Cerebellum (tissue), 4 donors: ENCODE measurements at places on chromosomes 7 and 10. TPM values are rescaled to one million over a fixed set of nuclear protein-coding genes. Genes with fewer than 3 reads are reported as not detected.

The LRRN3 gene
- total RNA-seq = 108 TPM

The MSMB gene
- not detected for total RNA-seq

The TCF7L2 gene
- 6.5 TPM for total RNA-seq

The CCL26 gene
- not detected for total RNA-seq

The CLDN3 gene
- 0.36 TPM for total RNA-seq

The BMPR1A gene
- total RNA-seq = 51.8 TPM

- DNase-seq = no peak
Measured at GRCh38 chr7:77831481-77831880, 32.9 kb downstream of the PHTF2 start.

GRCh38 chr7:107230334-107230733 lies 61.5 kb downstream of the HBP1 start:
- DNase-seq = no peak

- DNase-seq = no peak
Measured at GRCh38 chr10:123904834-123905409, 13.3 kb upstream of the CPXM2 start.

DNA sequence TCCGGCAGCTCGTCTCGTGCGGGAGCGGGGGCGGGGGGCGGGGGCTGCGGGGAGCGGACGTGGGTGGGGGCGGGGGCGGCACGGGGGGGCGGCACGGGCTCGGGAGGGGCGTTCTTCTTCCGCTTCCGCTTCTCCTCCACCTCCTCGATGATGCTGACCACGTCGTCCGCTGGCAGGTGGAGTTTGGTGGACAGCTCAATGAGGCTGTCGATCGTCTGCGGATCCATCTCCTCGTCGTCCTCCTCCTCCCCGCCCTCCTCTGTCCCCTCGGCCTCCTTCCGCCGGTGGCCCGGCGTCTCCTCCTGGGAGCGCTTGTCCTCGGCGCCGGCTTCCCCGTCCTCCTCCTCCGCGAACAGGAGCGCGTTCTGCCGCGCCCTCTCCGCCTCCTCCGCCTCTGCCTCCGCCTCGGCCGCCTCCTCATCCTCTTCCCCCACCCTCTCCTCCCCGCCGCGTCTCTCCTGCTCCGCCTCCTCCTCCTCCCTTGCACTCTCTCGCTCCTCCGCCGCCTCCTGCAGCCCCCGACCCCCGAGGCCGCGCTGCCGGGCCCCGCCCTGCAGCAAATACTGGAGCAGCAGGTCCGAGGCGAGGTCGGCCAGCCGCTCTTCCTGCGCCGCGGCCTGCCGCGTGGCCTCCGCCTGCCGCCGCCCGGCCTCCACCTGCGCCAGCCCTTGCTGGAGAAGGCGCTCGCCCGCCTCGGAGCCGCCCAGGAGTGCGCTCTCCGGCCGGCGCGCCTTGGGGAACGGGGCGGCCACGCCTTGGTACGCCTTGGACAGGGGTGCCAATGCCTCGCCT lies 1.9 kb downstream of the VGF start:
- DNase-seq = peak; percentile 73

- DNase-seq = no peak
Measured at GRCh38 chr10:132291826-132292225, 15.9 kb downstream of the STK32C start.

- no peak for DNase-seq
Measured at GRCh38 chr10:46311501-46311951, 24.7 kb downstream of the ANTXRL start.

DNA sequence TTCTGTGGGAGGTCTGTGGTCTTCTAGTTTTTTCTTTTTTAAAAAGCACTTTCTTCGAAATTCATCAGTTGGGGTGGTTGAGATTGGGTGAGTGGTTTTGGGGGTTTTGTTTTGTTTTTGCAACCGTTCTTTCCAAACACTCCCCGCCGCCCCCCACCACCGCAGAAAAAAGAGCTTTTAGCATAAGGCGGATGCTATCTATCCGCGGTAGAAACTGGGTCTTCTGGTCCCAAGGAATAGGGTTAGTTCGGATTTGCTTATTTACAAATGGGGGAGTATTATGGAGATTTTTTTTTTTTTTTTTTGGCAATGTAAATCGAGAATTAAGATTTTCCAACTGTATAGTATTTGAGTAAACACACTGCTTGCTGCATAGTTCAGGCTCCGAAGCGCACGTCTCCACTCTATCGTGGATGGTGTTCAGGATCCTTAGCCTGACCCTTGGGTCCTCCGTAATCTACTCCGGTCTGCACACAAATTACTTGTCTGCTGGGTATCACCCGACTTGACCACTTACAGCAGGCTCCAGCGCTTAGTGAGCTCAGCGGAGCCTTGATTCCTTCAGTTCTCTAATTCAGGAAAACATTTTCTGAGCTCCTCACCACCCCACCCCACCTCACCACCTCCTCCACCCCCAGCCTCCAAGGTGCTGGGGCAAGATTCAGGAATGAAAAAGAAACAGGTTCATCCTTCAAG lies 757 bp upstream of the NRCAM start:
- DNase-seq = no peak

DNA sequence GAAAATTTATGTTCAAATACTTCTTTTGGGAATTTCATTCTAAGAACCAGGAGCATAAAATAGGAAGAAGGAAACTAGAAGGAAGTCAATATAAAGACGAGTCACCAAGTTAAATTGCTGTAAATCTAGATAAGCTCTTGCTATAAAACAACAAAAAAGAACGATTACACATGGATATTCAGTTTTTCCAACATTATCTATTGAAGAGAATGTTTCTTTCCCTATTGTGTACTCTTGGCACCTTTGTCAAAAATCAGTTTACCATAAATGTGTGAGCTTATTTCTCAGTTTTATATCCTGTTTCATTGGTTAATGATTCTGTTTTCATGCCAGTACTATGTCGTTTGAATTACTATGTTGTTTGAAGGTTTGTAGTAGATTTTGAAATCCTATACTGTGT lies 536.3 kb upstream of the MKI67 start:
- DNase-seq = no peak

DNA sequence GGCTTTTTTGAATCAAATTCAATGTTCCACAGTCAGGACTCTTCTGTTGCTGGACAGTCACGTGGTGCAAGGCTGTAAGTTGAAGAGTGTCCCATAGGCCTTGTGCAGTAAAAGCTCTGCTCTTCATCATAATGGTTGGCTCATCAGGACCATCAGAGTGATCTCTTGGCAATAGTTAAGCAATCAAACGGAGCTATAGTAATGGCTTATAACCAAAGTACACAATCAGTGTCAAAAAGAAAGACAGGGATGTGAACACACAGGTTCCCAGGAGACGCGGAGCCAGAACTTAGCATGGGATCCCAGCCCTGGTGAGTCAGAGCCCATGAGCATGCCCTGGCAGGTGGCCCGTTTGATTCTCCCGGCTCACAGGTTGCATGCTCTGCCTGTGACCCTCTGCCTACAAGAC lies 10.8 kb upstream of the GPNMB start:
- no peak for DNase-seq

GRCh38 chr7:10707519-10707918 lies 266.2 kb upstream of the PHF14 start:
- DNase-seq = peak; percentile 29

DNA sequence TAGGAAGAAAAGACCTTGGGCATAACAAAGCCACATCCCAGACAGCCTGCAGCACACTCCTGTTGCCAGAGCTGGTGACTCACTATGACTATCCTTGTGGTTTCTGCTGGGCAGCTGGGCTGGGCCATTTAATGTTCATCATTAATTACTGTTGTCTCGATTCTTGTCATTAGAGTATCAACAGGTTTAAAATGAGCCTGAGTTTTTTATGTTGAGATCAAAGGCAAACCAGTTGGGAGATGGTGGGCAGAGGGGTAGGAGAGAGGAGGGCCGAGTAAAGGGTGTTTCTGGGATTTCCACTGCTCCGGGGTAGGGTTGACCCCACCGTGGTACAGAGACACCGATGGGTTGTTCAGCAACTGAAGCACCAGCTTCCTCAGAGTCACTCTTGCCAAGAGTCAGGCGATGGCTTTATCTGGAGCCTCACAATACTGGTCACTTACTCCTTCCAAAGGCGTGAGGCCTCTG lies 128.7 kb upstream of the LYZL1 start:
- DNase-seq = no peak

DNA sequence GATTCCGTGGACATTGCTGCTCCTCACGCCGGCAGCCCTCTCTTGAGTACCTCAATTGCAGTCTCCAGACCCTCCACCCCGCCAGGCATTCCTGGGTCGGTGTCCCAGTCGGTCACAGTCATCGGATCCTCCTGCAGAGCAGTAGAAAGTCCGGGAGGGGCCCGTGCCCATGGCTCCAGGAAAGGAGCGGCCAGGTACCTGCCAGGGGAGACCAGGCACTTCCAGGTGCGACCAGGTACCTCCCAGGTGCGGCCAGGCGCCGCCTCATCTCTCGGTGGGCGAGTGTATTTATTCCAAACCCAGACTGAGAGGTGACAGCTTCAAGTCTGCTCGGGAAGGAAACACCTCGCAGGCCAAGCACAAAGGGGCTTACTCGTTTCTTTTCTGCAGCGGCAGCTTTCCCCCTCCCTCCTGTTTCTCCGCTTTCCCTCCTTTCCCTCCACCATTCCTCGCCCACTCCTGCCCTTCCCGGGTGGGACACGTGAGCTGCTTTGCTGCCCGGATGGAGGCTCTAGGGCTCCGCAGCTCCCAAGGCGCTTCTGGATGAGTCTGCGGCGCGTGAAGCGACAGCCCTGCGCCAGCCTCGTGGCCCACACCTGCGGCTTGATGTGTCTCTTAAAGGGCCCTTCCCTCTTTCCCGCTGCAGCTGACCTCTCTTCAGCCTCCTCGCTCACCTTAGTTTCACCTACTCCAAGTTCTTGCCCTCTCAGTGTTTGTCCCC lies 39.4 kb upstream of the AGK start:
- peak; percentile 41 for DNase-seq

GRCh38 chr10:44558521-44558920 lies 173.6 kb upstream of the CXCL12 start:
- no peak for DNase-seq

DNA sequence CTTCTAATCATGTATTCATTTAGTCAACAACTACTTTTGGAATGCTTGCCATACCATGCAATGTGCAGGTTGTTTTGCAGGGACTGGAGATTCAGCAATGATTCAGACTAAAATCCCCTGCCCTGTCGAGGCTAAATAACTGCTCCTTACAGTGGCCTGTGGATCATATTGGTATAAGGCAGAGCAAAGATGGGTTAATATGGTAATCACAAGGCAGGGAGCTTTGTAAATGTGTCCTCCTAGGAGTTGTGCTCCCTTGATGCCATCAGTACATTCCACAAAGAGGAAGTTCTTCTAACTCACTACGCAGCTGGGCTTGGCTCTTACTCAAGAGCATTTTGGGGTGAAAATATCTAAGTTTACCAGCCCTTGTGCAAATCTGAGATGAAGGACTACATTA lies 614 bp upstream of the IFIT2 start:
- DNase-seq = no peak

DNA sequence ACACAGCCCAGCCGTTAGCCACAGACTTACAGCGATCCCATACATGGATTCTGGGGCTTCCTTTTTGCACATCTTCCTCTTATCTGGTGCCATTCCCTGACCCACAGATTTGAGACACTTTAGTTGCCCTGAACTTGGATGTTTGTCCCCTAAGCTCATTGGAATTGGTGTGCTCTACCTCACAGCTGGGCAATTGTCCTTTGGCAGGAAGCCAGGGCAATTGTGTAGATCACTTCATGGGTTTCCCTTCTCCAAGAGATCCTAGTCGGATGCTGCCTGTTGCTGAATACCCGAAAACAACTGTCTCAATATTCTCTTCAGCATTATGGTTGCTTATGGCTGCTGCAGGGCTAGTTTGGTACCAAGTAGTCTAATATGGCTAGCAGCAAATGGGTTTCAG lies 470.7 kb upstream of the MKI67 start:
- no peak for DNase-seq
